ENCODE measurements at places on chromosomes 1 and 21.
A peak's percentile ranks its signal among the peaks of the same experiment; 100 is the strongest.

DNA sequence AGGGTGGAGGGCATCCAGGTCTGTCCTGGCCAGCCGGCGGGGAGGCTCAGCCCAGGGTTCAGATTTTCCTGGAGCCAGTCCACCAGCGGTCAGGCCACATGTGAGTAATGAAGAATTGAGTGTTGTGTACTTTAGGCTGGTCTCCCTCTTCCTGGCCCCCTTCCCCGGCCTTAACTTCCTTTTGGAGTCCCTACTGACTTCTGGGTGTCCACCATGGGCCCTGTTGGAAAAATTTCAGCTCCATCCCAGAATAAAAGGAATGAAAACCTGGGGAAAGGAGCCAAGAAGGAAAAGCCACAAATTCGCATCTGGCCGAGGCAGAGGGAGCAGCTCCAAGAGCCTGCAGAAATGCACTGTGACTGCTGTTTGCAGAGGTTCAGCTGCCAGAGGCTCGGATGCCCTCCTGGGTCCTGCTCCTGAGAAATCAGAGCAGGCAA lies 35.5 kb upstream of the HHAT start:
- DNase-seq: peak; percentile 36

- no peak for DNase-seq
Measured at GRCh38 chr21:41898998-41899397, 19.9 kb upstream of the PRDM15 start.

GRCh38 chr1:22772014-22772413 lies 61.4 kb downstream of the EPHB2 start:
- DNase-seq: no peak

DNA sequence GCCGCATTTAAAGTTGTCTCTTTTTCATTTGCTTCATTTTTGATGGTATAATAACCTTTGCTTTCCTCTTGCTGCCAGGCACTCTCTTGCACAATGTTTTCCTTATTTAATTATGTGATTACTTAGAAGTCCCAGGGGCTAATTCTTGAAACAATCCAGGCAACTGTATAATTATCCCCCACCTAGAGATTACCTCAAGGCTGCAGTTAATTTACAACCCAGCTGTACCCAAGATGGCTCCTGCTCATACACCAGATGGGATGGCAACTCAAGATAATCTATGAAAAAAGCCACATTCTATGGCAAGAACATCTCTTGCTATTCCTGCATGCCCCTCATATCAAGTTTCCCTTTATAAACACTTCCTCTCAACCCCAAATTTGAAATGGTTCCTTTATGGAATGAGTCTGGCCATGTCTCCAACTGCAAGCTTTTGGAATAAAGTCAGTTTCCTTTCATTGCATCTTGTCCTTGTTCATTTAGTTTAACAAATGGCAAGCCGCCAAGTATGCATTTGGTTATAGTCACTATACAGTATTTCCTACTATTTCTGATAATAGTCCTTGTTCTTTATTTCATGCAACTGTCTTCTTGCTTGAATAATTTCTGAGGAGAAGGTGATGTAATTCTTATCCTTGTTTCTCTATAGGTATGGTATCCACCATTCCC lies 1042.6 kb downstream of the PLA2G4A start:
- DNase-seq: peak; percentile 21

DNA sequence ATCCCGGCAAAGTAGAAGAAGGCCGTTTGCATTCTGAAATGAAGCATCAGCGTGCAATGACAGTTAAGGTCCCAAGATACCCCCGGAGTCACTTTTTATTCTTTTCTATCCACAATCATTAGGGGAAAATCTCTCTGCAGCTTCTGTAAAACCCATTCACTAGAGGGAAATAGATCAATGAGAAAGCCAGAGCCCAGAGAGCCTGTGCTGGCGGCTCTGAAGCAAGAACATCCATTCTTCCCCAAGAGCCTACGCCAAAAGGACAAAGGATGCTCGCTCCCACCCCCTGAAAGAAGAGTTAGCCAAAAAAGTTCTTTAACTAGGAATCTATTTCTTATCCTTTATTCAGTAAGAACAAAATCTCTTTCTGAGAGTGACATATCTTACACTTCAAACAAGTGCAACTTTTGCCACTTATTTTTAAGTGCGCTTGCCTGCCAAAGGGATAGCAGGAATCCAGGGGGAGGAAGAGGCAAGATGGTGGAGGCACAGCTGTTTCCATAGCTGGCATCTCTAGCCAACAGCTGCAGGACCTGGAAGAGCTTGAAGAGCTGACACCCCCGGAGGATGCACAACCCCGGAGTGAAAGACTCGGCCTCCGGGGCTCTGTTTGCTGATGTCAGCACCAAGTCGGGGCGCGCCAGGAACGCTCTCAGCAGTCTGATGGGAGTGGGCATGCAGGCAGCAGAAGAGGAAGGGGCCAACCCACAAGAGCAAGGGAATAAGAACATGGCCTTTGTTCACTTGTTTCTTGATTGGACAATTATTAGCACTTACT lies 68.7 kb downstream of the KCNN3 start:
- DNase-seq: no peak

GRCh38 chr1:27451343-27451742 lies 38.6 kb downstream of the WASF2 start:
- no peak for DNase-seq

All from cardiac fibroblast (primary cell).